ENCODE measurements at places on chromosomes 4 and X.

DNA sequence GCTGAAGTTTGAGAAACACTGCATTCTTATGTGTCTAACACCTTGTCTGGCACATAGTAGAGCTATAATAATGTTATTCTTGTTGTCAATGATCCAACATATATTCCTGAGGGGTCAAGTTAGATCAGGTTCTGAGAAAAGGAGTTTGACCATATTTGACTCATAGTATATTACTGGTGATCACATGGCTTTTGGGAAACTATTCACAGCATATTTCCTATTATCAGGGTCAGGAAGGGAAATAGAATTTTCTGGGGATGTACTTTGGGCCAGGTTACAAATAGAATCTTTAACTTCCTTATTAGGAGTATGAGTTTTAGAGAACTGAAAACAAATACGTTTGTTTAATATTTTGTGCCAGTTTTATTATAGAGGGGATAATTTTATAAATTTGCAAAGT lies 11.6 kb downstream of the IL15 start:
- DNase-seq, result no peak

GRCh38 chr4:15034071-15034764 lies 31.9 kb downstream of the CPEB2 start:
- DNase-seq, result no peak

GRCh38 chrX:118560489-118560888 lies 64.9 kb downstream of the DOCK11 start:
- DNase-seq, result no peak

GRCh38 chr4:41719417-41719816 lies 29.1 kb downstream of the PHOX2B start:
- no peak for DNase-seq

DNA sequence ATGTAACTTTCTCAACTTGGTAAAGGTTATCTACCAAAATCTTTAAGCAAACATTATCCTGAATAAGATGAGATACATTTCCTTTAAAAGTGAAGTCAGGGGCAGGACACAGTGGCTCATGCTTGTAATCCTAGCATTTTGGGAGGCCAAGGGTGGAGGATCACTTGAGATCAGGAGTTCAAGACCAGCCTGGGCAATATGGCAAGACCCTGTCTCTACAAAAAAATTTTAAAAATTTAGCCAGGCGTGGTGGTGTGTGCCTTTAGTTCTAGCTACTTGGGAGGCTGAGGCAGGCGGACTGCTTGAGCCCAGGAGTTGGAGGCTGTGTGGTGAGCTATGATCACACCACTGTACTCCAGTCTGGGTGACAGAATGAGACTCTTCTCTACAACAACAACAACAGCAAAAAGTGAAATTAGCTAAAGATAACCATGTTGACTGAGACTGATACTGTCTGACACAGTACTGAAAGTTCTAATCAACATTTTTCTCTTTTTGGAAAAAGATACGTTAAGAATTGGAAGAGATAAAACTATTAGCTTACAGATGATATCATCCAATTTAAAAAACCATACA lies 4.9 kb downstream of the DCAF16 start:
- DNase-seq, result peak; percentile 51

DNA sequence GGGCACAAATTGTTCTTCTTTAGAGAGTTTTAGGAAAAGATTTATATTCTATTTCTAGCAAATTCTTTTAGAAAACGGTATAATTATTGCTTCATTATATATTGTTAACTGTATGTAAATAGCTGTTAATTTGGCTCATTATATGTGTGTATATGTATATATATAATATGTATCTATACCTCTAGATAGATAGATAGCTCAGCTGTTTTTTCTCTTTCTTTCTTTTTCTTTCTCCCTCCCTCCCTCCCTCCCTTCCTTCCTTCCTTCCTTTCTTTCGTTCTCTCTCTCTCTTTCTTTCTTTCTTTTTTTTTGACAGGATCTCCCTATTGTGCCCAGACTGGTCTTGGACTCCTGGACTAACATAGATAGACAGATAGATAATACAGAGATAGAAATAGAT lies 1538.8 kb downstream of the PCDH7 start:
- DNase-seq, result no peak

- DNase-seq, result no peak
These were observed 26.4 kb downstream of the MORC4 start for GRCh38 chrX:106973433-106974149.

DNA sequence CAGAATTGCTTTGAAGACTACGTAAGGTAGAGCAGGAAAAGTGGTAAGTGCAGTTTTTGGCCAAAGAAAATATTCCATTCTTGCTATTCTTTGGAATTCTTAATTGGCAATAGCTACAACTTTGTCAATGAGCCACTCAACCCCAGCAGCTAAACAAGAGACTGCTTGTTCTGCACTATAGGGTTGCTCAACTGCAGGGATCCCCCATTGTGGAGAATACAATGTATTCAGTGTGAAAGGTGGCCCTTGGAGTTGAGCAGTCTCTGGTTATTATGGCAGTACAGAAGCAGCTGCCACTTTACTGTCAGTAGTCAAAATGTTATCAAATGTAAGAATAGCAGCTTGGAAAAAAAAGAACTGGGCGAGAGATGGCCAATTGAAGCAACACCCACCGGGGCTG lies 808.7 kb downstream of the CENPC start:
- DNase-seq, result no peak

DNA sequence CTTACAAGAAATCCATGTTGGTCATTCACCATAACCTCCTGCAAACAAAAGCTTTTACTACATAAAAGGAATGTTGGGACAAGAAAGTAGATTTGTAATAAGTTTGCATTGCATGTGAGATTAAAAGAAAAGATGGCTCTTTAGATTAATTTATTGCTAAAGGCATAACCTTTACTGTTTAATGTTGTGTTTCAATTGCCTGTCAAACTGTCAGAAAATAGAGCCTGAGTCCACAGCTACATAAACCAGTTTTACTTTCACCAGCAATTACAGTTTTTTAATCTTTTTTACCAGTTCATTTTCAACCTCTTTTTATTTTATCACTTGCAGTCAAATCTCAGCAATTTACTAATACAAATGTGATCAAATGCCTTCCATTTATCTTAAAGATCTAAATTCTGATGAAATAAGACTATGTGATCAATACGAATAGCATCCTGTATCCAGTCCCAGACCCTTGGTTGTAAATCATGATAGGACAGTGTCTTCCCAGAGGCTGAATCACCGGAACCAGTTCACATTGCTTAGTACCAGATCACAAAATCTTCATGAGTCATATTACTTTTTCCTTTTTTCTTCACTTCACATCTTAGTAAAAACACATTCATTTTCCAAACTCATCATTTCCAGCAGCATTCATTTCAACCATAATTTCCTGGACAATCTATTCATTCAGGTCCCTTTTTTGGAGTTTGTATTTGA lies 95.4 kb upstream of the FRG1 start:
- no peak for DNase-seq

GRCh38 chr4:120144634-120145033 lies 78.0 kb upstream of the MAD2L1 start:
- DNase-seq, result no peak

DNA sequence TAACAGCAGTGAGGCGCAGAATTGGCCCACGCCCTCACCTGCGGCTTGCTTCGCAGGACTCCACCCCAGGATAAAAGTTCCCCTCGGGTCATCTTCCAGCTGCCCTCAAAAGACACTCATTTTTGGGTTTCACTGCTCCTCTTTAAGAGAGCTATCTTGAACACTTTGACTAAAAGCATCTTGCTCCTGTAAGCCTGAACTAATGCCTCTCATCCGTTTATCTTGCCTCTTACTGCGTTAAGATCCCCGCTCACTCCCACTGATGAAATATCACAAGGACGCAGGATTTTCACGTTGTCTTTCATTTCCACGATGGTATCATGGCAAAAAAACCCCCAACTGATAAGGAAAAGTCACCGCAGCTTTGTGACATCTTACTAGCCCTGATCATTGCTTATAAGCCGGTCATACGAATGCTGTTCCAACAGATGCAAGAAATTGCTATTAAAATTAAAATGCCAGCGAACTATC lies 591 bp upstream of the ACSL4 start:
- DNase-seq, result no peak

GRCh38 chr4:37623940-37624339 lies 62.2 kb downstream of the RELL1 start:
- no peak for DNase-seq

DNA sequence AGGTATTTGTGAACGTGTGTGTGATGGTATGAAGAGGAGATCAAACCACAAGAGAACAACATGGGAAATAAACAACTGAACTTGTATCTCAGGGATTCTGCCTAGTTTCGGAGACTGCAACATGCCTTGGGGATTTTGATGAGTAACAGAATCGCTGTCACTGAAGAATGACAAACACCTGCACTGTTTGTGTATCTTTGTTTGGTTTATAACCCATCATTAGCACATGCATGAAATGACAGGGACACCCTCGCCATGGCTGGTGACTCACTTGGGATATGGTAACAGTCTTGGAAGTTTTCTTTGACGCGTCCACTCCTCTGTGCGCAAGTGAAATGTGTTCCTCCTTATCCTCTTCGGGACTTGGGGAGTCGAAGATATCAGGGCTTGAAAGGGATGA lies 30.3 kb upstream of the MAP3K15 start:
- no peak for DNase-seq

DNA sequence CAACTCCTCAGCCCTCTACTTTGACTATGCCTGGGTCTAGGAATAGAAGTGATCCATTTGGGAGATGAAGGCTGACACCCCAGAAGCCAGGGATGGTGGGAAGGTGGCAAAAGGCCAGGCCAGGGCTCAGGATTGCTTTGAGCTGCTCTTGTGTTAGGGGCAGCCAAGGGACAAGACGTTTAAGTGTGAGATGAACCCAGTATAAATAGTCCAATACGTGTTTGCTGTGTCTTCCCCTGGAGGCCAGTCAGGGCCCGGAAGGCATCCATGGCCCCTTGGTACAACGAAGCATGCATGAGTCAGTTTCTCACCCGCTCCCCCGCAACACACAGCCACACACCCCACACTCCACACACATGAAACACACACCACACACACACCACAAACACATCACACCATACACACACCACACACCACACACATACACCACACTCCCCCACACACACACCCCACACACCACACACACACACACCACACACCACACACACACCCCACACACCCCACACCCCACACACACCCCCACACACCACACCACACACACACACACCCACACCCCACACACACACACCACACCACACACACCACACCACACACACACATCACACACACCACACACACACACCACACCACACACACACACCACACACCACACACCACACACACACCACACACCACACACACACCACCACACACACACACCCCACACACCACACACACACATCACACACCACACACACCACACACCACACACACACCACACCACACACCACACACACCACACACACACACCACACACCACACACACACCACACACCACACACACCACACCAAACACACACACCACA lies 5.1 kb downstream of the STARD8 start:
- DNase-seq, result no peak

DNA sequence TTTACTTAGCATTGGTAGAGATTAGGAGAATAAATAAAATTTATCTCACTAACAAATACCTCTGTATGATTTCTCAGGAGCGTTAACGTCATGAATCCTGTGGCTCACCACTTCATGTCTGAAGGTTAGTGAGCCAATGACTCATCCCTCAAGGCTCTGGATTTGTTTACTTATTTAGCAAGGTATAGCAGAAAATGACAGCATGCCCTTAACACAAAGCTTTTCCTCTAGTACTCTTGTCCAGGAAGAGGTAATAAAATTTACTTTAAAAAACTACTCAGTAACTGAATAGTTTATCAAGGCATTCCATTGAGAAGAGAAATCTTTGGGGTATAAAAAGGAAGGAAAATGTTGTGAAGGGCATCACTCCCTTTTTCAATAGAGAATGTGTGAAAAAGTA lies 823.8 kb downstream of the CCSER1 start:
- DNase-seq, result no peak

DNA sequence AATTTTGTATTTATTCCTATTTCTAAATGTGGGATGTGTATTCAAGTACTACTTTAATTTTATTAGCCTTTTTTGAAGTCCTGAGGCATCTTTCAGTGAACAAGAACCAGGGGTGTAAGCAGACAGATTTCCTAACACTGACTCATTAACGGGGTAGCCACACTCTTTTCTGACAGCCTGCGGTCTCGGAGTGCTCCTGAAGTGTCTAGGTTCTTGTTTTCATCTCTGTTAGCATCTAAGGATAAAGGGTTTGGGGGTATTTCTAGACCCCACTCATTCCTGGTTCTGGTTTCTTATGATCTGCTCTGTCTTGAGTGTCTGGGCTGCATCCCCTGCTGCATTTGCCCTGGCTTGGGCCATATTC lies 71.9 kb downstream of the GC start:
- no peak for DNase-seq

- DNase-seq, result no peak
These were observed 95.4 kb downstream of the TNIP2 start for GRCh38 chr4:2660596-2661211.

DNA sequence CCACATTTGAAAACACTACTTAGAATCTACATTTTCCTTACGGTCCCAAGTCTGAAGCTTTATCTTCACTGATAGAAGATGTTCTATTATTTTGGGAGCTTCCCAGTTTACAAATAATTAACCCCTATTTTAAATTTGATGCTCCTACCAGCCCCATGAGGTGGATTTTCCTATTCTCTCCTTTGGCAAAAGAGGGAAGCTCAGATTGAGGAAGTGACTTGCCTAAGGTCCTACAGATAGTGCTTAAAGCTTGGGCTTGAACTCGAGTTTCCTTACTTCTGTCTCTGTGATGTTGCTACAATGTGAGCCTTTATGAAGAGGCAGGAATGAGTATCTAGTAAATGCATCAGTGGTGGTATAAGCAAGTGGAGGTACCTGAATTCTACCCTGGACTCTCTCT lies 27.5 kb downstream of the HEPH start:
- DNase-seq, result no peak

DNA sequence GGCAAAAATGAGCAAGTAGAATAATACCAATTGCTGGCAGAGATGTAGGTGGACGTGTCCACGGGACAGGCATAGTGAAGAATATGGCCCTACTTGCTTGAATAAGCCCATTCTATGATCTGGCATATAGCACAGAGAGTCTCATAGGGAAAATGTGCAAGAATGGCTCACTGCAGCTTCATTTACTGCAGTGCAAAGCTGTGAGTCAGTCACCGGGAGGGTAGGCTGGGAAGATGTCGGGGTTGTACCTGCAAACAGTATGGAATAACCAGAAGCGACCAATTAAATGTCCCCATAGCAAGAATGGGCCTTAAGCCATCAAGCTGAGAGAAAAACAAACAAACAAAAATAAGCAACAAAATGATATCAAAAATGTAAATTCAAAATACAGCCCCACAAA lies 74.3 kb downstream of the DHX15 start:
- DNase-seq, result no peak

GRCh38 chrX:111850975-111851374 lies 25.0 kb upstream of the TRPC5OS start:
- no peak for DNase-seq

- no peak for DNase-seq
These were observed 204.5 kb downstream of the KCNIP4 start for GRCh38 chr4:21744046-21744445.

DNA sequence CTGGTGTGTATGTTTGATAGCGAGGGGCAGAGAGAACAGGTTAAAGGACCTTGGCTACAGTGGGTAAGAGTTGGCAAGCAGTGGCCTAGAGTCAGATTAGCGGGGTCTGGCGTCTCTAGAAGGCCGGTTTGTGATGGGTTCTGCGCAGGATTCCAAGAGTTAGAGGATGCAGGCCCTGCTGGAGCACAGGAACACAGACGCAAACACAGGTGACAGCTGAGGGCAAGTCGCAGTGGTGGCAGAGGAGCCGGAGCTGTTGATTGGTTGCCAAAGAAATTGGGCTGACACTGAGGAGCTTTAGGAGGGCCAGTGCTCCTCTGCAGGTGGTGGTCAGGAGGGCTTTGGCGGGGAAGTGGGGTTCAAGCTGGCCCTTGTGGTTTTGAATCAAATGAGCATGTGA lies 3.8 kb downstream of the TADA2B start:
- DNase-seq, result no peak

All from activated CD4-positive, alpha-beta T cell treated with anti-CD3 and anti-CD28 coated beads, Interleukin-2, amount 10 ng/mL, durations not matched to agents 24 days and 14 days (primary cell).